Right renal cortex interstitium (tissue), 3 donors: ENCODE measurements at places on chromosomes 1 and 21. TPM values are rescaled to one million over a fixed set of nuclear protein-coding genes. Genes with fewer than 3 reads are reported as not detected.

WNT4 gene
- polyA plus RNA-seq: 8.2 TPM

CCDC17 gene
- polyA plus RNA-seq: 0.97 TPM

LORICRIN gene
- polyA plus RNA-seq: not detected

MMP23B gene
- polyA plus RNA-seq: 15.2 TPM

CELA2B gene
- 0.42 TPM for polyA plus RNA-seq

AMPD1 gene
- not detected for polyA plus RNA-seq

NR1I3 gene
- 1.5 TPM for polyA plus RNA-seq

FABP3 gene
- polyA plus RNA-seq: 77.2 TPM

- DNase-seq: no peak
Observed at GRCh38 chr1:170377440-170377839, 154.5 kb upstream of the GORAB start.

GRCh38 chr1:33092438-33092837, 11.5 kb downstream of the AZIN2 start:
- DNase-seq: no peak

DNA sequence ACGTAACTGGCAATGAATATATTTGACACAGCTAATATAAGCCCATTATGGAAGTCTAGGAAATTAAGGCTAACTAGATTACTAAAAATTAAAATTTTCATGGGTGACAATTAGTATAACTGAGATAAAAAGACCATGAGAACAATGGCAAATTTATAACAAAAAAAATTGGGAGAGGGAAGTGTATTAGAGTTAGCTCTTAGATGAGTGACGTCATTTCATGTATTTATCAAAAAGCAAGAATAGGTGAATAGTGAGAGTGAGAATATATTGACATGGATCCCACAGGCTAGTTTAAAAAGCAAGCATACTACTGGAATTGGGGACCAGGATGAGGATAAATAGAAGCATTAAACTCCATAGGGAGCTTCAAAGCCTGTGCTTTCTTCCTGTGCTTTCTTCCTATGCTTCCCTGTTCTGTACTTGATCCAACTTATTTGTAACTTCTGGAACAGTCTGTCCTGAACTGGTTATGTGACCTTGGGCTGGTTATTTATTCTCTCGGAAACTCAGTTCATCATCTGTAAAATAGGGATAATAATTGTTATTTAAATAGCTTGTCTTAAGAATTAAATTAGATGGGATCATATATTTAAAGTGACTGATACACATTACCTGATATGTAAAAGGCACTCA, 9.1 kb downstream of the BCL9 start:
- no peak for DNase-seq

DNA sequence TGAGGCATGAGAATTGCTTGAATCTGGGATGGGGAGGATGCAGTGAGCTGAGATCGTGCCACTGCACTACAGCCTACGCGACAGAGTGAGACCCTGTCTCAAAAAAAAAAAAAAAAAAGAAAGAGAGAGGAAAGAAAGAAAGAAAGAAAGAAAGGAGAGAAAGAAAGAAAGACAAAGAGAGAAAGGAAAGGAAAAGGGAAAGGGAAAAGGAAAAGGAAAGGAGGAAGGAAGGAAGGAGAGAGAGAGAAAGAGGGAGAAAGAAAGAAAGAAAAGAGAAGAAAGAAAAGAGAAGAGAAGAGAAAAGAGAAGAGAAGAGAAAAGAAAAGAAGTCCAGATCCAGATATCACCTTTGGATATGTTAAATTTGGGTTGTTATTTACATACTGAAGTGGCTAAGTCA, 106.0 kb downstream of the DPYD start:
- DNase-seq: no peak

DNA sequence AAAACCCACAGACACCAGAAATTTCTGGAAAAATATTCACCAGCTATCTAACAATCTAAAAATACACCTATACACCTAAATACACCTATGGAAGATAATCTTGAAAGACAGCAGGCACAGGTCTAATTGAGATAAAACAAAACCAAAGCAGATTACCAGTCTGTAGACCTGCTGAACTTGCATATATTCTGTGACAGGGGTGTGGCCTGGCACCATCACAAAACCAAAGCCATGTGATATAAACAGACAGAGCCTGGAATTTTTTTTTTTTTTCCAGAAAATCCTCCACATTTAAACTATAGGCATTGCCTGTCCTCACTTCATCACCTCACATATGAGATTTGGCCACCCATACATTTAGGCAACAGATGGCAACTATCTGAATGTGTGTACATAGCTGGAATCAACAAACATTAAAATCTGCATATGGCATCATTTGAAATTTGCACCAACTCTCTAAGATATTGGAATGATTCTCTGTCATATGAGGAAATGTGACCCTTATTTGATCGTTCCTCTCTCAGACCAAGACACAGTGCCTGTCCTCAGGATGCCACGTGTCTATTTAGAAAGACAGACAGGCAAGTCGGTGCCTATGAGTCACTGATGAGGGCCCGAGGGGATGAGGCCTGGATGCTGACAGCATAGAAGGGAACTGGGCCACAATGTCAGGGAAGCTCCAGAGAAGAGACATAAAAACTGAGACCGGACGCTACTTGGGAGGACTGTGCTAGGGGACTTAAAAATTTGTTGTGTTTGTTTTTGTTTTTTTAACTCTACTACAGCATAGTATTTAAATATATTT, 32.6 kb downstream of the NMNAT2 start:
- no peak for DNase-seq

DNA sequence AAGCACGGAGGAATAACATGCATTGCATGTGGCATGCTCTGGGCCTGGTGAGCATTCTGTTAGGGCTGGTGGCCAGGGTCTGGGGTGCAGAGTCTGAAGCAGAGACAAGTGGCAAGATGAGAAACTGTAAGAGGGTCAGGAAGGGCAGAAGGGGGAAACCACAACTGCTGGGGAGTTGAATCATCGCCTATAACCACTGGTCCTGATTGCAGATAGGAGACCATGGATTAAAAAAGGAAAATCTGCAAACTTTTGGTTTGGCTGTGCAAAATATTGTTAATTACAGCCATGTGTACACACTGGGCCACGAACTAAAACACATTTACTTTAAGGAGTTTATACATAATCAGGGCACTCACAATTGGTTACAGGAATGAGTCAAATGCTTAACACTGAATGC, 76.6 kb downstream of the TGFBR3 start:
- no peak for DNase-seq

DNA sequence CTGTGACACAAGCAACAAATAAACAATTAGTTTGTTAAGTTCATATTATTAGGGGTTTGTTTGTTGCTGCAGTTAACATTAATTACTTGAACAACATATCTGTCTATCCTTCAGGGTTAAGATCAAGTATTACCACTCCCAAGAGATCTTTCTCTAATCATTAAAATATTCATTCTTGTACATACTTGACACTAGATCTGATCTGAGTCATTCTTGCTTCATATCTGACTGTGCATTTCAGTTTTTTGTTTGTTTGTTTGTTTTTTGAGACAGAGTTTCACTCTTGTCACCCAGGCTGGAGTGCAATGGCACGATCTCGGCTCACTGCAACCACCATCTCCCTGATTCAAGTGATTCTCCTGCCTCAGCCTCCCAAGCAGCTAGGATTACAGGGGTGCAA, 613.3 kb upstream of the PLXNA2 start:
- no peak for DNase-seq

GRCh38 chr21:39456665-39457064, 4.9 kb downstream of the SH3BGR start:
- no peak for DNase-seq

DNA sequence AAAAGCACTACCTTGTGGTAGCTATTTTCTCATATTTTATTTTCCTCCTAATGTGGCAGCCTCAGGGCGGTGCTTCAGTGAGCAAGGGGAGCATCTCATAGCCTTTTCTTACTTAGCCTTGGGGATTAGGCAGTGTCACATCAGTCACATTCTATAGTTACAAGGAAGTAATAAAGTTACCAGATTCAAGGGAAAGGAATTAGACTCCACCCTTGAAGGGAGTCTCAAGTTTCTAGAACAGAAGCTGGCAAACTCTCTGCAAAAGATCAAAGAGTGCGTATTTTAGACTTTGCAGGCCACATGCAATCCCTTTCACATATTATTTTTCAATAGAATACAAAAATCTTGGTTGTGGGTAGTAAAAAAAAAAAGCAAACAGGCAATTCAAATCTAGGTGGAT, 350.4 kb downstream of the AMY1C start:
- DNase-seq: peak; percentile 2

GRCh38 chr1:202122639-202123335, at the start of gene GPR37L1:
Gene GPR37L1, plus strand, starts transcription at chr1:202122917. Its CDS starts 47 bp downstream, at chr1:202122964.
- DNase-seq: no peak

DNA sequence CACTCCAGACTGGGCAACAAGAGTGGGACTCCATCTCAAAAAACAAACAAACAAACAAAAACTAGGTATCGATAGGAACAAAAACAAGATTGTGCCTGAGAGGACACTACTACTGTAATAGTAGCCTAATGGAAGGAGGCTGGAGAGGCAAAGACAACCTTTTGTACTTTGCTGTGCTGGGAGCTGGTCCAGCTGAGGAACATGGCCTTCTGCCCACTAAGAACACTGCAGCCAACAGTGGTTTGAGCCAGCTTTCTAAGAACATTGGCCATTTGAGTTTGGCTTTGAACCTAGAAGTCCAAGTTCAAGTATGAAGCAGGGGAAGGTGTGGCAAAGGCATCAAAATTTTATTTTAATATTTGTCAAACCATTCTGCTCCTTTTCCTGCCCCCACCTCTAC, 22.7 kb upstream of the RGS8 start:
- DNase-seq: no peak

GRCh38 chr1:26582836-26583460, 53.4 kb downstream of the RPS6KA1 start:
- DNase-seq: no peak

DNA sequence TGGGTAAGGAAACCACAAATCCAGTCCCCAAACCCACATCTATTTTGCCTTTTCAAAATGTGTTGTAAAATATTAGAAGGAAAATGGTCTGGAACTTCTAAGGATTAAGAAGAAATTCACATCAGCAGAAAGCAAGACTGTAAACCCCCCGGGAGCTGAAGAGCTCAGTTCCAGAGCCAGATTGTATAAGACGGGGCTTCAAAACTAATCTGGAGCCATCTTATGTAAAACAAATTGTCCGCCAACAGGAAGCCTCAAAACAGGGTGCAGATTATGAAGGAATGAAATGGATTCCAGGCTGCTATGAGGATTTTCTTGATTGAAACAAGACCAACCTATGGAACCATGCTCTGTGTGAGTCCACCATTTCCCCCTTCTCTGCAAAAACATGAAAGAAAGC, 25.1 kb upstream of the HUNK start:
- no peak for DNase-seq

GRCh38 chr1:231139125-231139649, 22.7 kb upstream of the TRIM67 start:
- DNase-seq: no peak

DNA sequence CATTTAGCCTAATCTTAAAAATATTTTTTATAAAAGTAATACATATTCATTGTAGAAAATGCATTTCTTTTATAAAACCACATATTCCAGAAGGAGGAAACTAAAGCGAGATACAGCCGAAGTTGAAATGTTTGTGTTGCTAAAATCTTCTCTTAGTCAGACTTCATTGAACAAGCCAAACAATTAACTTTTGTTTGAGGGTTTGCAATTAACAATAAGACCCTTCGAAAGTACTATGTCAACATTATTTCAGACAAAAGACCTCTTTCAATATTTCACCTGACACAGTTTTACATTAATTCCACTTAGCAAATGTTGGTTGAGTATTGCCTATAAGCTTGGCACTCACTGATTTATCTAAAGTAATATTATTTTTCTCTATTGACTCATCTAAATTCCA, 354.0 kb upstream of the ADAMTS5 start:
- no peak for DNase-seq

DNA sequence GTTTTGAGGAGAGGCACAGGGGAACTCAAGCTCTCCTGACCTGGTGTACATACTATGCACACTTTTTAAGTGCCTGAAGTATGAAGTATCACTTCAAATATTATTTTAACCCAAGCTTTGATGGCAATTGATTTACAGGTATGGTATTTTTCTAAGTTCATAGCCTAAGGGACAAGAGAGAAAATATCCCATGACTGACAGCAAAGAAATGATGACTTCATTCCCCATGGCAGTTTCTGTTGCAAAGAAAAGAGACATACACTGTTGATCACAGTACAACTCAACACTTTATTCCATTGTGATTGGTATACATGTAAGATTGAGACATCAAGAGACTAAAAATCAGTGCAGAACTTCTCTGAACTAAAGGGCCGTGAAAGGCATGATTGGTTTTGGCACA, 41.8 kb upstream of the BCL10 start:
- no peak for DNase-seq

DNA sequence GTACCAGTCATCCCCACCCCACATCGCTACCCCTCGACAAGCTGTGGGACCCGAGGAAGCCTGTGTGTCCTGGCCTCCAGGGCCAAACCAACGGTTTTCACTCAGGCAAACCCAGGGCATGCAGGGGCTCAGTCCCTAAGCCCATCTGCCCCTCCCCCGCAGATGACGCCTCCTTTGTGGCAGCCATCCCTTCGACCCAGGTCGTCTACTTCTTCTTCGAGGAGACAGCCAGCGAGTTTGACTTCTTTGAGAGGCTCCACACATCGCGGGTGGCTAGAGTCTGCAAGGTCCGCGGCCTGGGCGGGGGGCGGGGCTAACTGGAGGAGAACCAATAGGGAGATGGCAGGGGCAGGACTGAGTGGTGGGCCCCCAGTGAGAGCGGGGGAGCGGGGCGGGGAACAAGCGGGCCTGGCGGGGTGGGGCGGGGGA, 7.4 kb downstream of the SEMA4A start:
- DNase-seq: no peak

- no peak for DNase-seq
Observed at GRCh38 chr1:181139631-181140061, 51.1 kb downstream of the IER5 start.

DNA sequence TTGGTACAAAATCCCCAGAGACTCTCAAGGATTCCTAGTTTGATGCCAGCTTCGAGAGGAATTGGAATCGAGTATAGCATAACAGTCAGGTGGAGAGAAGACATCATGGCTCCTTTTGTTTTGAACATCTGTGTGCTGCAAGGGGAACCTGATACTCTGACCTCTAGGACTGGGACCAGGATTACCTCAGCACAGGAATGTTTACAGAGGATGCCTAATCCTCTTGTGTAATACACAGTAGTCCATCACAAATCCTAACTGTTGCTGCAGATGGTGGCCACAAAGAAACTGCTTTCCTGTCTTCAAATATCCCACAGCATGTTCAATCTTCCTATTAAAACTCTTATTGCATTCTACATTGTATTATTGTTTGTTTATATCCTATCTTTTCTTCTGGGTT, 111.8 kb upstream of the PRMT6 start:
- DNase-seq: no peak

DNA sequence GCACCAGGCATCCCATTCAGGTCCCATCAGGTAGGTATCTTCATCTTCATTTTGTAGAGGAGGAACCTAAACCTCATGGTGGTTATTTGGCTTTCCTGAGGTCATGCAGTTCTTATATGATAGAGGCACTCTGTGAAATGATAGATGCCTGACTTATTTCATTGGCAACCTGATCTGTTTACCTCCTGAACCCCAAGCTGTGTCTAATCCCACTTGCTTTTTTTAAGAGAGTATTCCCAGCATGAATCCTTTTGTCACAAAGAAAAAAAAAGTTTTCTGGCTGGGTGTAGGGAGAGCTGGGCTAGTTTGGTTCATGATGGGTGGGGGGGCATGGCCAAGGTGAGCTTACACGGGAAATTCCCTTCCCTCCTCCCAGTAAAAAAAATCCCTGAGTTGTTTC, 154.2 kb downstream of the TENT5C start:
- no peak for DNase-seq
